ENCODE measurements at places on chromosomes 7 and 10. TPM values are rescaled to one million over a fixed set of nuclear protein-coding genes. Genes with fewer than 3 reads are reported as not detected.

Gene CADPS2
- 2.3 TPM for total RNA-seq

Gene NKX1-2
- not detected for total RNA-seq

Gene PRPF18
- total RNA-seq, result 18.9 TPM

Gene SNX10
- total RNA-seq, result 5.1 TPM

Gene TMEM72
- total RNA-seq, result 0.67 TPM

Gene ITIH5
- total RNA-seq, result 17.2 TPM

Measured in mesothelial cell of epicardium (in vitro differentiated cells).